ENCODE measurements at places on chromosomes 2 and 18.

DNA sequence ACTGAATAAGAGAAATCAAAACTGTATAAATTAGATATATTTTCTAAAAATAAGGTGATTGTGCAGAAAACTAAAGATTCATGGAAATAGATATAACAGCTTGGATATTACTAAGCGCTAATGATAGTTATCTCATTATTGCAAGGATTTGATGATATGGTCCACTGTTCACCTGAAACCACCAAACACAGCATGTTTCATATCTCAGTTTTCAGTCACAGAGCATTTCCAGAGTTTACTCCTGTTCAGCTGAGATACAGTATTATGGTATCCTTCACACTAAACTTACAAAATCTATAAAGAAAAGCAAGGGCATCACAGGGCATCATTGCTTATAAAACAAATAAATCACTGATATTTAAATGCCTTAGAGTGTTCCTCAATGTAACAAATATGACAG lies 591.6 kb downstream of the ERBB4 start:
- DNase-seq, result no peak

- DNase-seq, result no peak
Observed at GRCh38 chr2:30730736-30731647, 76.3 kb downstream of the CAPN13 start.

DNA sequence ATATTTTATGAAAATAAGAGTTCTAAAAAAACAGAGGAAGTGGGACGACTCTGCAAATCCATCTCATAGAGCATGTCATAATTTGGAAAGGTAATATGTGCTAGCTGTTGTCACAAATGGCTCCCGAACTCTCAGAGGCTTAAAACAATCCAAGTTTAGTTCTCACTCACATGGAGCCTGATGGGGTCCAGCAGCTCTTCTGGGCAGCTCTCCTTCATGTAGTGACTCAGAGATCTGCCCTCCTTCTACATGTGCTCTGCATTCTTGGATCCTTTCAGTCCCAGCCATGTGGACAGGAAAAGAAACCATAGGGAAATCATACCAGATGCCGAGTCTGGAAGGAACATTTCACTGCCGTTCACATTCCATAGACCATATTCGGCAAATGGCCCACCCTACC lies 180.1 kb upstream of the APCDD1 start:
- no peak for DNase-seq

DNA sequence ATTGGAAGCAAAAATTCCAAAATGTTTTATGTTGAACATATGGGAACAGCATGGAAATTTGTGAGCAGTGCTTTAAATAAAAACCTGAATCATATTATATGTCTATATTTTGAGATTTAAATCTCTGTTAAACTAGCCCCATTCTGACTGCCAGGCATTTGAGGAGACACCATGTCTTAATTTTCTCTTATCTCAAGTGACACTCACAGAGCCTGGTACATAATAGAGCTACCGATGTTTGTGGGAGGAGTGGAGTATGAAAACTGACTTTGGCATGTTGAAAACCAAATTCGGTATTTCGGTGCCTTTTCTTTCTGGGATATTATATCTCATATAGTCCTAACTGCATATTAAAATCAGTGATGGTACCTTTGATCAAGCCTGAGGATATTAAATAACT lies 124.1 kb downstream of the PTPRM start:
- DNase-seq, result no peak

DNA sequence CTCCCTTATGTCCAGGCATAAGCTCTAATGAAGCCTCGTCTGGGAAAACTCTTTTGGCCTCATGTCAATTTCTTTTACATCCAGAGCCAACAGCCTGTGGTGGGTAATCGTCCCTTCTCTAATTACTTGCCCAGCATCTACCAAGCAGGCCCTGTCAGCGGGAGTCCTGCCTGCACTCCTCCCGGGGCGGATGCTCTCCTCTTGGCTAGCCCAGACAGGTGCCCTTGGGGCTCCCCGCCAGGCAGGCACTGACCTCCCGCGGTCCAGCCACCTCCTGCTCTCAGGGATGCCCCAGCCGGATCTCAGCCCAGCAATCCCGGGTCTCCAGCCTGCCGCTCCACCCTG lies 74.2 kb downstream of the NCAPH start:
- no peak for DNase-seq

- no peak for DNase-seq
Observed at GRCh38 chr2:201414099-201415023, 36.9 kb downstream of the TRAK2 start.

- DNase-seq, result no peak
Observed at GRCh38 chr2:158912112-158912511, 56.3 kb upstream of the TANC1 start.

GRCh38 chr2:136377423-136378382 lies 259.8 kb upstream of the CXCR4 start:
- DNase-seq, result no peak

- no peak for DNase-seq
Observed at GRCh38 chr2:74584088-74584645, 29.6 kb downstream of the DOK1 start.

GRCh38 chr2:239779584-239779983 lies 245.6 kb downstream of the NDUFA10 start:
- no peak for DNase-seq

GRCh38 chr2:119218478-119219064 lies 5.1 kb upstream of the STEAP3 start:
- no peak for DNase-seq

DNA sequence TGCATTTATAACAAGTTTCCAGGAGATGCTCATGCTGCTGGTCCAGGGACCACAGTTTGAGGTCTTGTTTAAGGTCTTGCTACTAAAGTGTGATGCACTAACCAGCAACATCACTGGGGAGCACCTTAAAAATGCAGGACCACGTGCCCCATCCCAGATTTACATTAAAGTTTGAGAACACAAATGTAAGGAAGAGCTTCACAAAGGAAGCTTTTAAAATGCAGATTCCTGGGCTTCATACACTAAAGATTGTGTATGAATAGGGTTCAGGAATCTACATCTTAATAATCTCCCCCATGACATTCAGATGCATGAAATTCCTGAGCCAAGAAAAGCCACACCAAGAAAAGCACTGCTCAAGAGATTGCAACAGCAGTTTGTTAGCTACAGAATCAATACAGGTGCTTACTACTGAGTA lies 235.3 kb upstream of the TANK start:
- DNase-seq, result no peak
